Heart right ventricle (tissue), 16 donors: ENCODE measurements at places on chromosomes 2 and 18. TPM values are rescaled to one million over a fixed set of nuclear protein-coding genes. Genes with fewer than 3 reads are reported as not detected.

- no peak for DNase-seq
These were observed 194.1 kb downstream of the CLIP4 start for GRCh38 chr2:29309090-29310029.

- DNase-seq, result no peak
These were observed 568.5 kb upstream of the SOX11 start for GRCh38 chr2:5123582-5124196.

GRCh38 chr18:21342372-21342771 lies 100.3 kb downstream of the GREB1L start:
- DNase-seq, result no peak

GRCh38 chr2:168663993-168664392 lies 138.4 kb upstream of the NOSTRIN start:
- DNase-seq, result no peak

GRCh38 chr2:231012463-231012862 lies 16.5 kb downstream of the SPATA3 start:
- no peak for DNase-seq

DNA sequence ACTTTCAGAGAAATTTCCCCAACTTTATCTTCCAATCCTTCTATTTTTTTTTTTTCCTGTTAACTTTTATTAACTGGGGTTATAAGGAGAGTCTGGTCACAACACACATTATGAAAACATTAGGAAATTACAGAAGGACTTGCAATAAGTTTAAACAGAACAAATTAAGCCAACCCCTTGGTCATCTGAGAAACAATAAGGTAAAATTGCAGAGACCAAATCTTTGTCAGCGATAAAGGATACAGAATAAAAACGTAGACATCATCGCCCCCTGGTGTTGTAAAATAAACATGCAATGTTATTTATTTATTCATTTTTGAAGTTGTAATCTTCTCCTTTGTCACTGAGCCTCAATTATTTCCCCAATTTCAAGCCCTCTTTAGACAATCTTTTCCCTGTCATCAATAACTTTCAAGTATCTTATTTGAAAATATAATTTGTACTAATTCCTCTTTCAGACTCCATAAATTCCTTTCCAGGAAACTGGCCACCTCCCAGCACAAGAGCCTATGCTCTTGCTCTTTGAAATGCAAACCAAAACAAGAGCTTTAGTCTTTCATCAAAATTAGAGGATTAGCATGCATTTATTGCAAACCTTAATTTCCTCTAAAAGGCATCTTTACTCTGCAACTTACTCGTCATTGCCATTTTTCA lies 19.5 kb downstream of the G6PC2 start:
- no peak for DNase-seq

- no peak for DNase-seq
These were observed 243.4 kb upstream of the ID2 start for GRCh38 chr2:8438476-8438875.

GRCh38 chr2:121483021-121483420 lies 47.7 kb upstream of the RNU4ATAC start:
- no peak for DNase-seq

DNA sequence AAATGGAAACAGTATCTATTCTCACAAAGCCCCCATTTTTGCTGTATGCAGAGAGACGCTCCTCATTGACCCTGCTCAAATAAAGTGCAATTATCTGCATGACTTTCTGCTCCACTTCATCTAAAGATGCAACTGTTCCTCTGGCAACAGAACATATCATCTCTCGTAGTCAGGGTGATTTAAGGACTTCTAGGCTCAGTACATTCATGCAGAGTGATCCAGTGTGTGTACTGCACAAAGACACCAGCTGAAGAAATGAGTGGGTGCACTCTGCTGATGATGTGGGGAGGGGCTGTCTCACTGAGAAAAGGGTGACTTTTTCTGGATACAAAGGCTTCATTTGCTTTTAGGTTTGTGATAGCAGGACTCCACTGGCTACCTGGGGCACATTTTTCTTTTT lies 355.2 kb downstream of the GALNT13 start:
- no peak for DNase-seq

- no peak for DNase-seq
These were observed 46.9 kb downstream of the CABYR start for GRCh38 chr18:24185805-24186204.

GRCh38 chr2:195706161-195706900 lies 49.3 kb downstream of the SLC39A10 start:
- DNase-seq, result no peak

GRCh38 chr18:68735483-68736343 lies 20.8 kb upstream of the TMX3 start:
- no peak for DNase-seq

GRCh38 chr2:236054125-236054524 lies 114.1 kb downstream of the GBX2 start:
- no peak for DNase-seq

- DNase-seq, result no peak
These were observed 492.9 kb upstream of the ZEB2 start for GRCh38 chr2:145012806-145013205.

GRCh38 chr18:39647627-39648534 lies 2082.3 kb upstream of the CELF4 start:
- DNase-seq, result no peak

GRCh38 chr2:78260861-78261260 lies 738.7 kb upstream of the LRRTM4 start:
- no peak for DNase-seq

GRCh38 chr2:240302041-240302440 lies 133.4 kb upstream of the GPC1 start:
- no peak for DNase-seq

GRCh38 chr2:113407446-113408099 lies 29.9 kb upstream of the ZNG1B start:
- no peak for DNase-seq

GRCh38 chr2:102098756-102099155 lies 43.8 kb upstream of the IL1R1 start:
- DNase-seq, result no peak

DNA sequence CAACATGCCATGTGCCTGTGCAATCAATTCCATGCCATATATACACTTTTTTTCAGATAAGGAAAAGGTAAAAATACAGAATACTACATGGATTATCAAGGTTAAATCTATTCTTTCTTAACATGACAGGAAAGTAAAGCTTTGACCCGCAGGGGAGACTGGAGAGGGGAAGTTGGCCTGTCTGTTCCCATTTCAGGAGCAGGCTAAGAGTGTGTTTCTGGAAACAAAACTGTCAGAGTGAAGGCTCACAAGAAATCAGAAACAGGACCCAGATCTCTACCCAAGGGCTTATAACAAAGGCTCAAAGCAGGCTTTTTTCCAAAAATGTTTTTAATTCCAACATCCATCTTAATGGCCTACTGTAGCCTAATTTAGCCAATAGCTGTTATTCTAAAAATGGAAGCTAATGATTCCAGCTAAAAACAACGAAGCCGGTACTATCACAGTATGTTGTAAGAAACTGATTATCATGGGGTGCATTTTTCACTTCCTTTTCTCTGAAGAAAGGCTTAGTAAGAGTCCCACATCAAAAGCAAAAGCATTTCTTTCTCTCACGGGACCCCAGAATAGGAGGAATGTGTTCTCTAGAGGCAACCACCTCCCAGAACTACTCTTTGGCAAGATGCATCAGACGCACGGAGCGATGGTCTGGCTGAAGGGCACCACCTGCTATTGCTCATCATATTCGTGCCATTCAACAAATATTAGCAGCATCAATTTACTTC lies 41.4 kb downstream of the FECH start:
- DNase-seq, result no peak

- no peak for DNase-seq
These were observed 1.5 kb downstream of the ZC3H8 start for GRCh38 chr2:112253261-112253815.

GRCh38 chr2:81505586-81505985 lies 1201.0 kb upstream of the LRRTM1 start:
- no peak for DNase-seq

GRCh38 chr2:219079417-219079816 lies 18.7 kb upstream of the IHH start:
- no peak for DNase-seq

GRCh38 chr2:231270221-231271114 lies 72.0 kb downstream of the ARMC9 start:
- no peak for DNase-seq

GRCh38 chr2:17413036-17413435 lies 105.2 kb downstream of the RAD51AP2 start:
- DNase-seq, result no peak

DNA sequence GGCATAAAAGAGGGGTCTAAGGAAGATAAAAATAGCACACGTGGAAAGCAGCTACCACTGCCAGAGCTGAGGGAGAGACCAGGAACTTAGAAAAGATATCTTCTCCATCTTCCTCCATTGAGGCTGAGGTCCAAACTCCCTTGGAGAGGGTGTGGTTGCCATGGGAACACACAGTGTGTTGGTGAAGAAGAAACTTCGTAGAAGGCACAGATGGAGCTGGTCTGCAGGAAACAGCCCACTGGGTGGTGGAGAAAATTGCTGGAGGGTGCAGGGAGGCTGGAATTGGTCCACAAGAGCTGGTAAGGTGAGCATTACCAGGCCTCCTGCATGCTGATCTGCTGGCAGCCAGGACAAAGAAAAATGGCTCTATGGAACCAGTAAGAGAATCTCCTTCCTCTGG lies 191.0 kb downstream of the HRH4 start:
- no peak for DNase-seq

The SH3BP4 gene
- 8.3 TPM for total RNA-seq

The SERPINB4 gene
- not detected for total RNA-seq

The LYPD6B gene
- total RNA-seq, result not detected

The MSTN gene
- 0.70 TPM for total RNA-seq

The GRHL1 gene
- 1.6 TPM for total RNA-seq

The TCF23 gene
- total RNA-seq, result 0.13 TPM

The CCDC68 gene
- total RNA-seq, result 3.7 TPM

The MAPRE3 gene
- 44.7 TPM for total RNA-seq

The CXCR1 gene
- total RNA-seq, result 2.6 TPM

The SP140 gene
- 0.09 TPM for total RNA-seq

The HDAC4 gene
- total RNA-seq, result 28.7 TPM

The SLC16A14 gene
- total RNA-seq, result 2.2 TPM

The WNT10A gene
- total RNA-seq, result not detected
